ENCODE measurements at places on chromosomes 6 and 20.

- H3K36me3 ChIP-seq = no peaks in the 10 kb centered on the region
- H3K4me1 ChIP-seq = no peaks in the 10 kb centered on the region
- no peak overlapping the region for H3K4me3 ChIP-seq
- H3K27me3 ChIP-seq = peaks cover 67% of the 10 kb centered on the region
- no peak for DNase-seq
Measured at GRCh38 chr6:159555082-159555875, 137.8 kb downstream of the SOD2 start.

- DNase-seq = peak; percentile 42
- no peaks in the 10 kb centered on the region for H3K27me3 ChIP-seq
- peaks cover 53% of the 10 kb centered on the region for H3K4me1 ChIP-seq
- H3K27ac ChIP-seq = peak overlapping the region; percentile 97
Measured at GRCh38 chr20:14334306-14334930, 3.0 kb downstream of the FLRT3 start.

GRCh38 chr6:42911171-42912021 lies 4.5 kb upstream of the PTCRA start:
- H3K27ac ChIP-seq = peak overlapping the region; percentile 52
- peak overlapping the region; percentile 69 for H3K4me3 ChIP-seq
- no peaks in the 10 kb centered on the region for H3K36me3 ChIP-seq
- H3K27me3 ChIP-seq = no peaks in the 10 kb centered on the region
- peaks cover 5% of the 10 kb centered on the region for H3K4me1 ChIP-seq

- DNase-seq = no peak
- no peaks in the 10 kb centered on the region for H3K4me1 ChIP-seq
- no peak overlapping the region for H3K27ac ChIP-seq
- H3K36me3 ChIP-seq = peaks cover 2% of the 10 kb centered on the region
- no peak overlapping the region for H3K4me3 ChIP-seq
Measured at GRCh38 chr20:54356801-54357200, 118.6 kb upstream of the DOK5 start.

DNA sequence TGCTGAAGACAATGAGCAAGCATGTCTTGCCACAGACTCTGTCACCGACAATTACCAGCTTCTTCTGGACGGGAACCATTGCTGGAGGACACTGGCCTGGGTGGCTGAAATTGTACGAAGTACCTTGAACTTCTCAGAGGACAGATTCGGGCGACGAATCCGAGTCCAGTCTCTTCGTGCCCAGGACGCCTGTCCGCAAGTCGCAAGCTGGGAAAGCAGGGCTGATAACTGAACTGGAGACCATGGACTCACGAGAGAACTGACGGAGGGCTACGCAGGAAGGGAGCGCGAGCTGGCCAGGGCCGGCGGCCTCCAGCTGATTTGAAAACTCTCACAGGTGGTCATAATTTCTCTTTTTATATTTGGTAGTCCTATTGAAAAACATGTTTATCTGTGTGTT lies 1229.5 kb upstream of the MAP3K7 start:
- no peak overlapping the region for H3K4me3 ChIP-seq
- no peaks in the 10 kb centered on the region for H3K27me3 ChIP-seq
- peaks cover 8% of the 10 kb centered on the region for H3K4me1 ChIP-seq
- no peak overlapping the region for H3K27ac ChIP-seq
